WTC11 (cell line): ENCODE measurements at places on chromosomes 5 and 9.

- peak; percentile 54 for DNase-seq
These were observed 50.0 kb upstream of the KLF4 start for GRCh38 chr9:107539427-107540163.

DNA sequence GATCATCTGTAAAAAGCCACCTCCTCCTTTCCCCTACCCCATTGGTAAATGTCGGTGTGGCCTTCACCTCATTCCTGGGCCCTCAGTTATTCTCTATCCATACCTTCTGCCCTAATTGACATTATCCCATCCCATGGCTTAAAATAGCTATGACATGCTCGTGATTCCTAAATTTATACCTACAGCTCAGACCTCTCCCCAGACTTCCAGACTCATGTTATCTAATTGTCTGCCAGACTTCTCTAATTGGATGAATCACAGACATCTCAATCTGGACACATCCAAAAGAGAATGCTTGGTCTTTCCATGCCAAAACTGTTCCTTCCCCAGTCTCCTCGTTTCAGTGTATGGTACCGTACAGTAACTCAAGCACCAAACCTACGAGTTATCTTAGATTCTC is 113.0 kb upstream of the GPR151 start:
- no peak for DNase-seq

DNA sequence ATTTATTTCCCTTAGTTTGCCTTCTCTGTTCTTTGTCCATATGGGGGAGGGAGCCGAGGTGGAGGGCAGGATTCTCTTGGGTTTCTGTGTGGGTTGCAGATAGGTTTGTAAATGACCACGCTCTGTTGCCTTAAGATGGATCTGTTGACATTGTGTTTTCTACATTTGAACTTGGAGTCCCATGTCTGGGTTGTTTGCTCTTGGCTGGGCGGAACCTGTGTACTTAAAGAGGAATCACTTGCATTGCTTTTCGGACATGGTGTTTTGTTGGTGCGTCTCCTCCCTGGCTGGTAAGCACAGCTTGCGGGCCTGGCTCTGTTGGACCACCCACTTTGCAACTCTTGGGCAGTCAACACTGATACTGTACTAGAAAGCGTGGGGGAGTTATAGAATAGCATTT is 45.9 kb downstream of the EHMT1 start:
- peak; percentile 53 for DNase-seq

- peak; percentile 93 for DNase-seq
These were observed 11.6 kb upstream of the RAB14 start for GRCh38 chr9:121213136-121213806.

DNA sequence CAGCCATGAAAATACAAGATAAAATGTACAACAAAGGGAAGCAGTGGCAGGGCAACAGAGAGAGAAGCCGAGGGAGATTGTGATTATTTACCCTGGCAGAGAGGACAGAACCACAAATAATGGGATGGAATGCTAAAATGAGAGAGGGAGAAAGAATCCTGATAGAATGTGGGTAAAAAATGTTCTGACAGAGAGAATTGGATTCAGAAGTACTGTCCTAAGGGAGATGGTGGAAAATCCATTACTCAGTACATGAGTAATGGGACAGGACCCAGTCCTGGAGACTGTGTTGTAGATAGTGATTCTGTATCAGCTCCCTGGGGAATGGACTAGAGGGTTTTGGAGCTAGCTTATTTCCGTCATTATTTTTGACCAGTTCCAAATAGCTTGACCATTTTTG is 831.5 kb downstream of the MAT2B start:
- DNase-seq, result no peak

DNA sequence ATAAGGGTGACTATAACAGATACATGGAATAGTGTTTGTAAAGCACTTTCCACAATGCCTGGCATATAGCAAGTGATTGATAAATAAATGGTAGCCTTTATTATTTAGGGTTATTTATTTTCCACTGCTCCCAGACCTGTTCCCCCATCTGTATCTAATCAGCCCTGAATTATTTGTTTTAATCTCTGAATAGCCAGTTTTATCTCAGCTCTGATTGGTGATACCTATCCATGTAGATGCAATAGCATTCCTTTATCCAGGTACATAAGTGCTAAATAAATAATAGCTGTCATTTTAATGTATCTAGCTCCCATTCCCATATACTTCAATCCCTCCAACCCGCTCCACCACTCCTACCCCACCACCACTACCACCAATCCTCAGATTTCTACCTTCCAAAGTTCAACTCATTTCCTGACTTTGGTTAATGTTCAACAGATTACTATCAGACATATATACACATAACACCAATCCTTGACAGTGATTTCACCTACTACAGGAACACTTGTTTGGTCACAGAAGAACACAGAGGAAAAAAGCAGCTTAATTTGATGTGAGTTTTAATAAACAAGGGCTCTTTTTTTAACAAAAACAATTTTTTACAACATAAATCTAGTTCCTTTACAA is 14.0 kb downstream of the PRKAA1 start:
- DNase-seq, result no peak

DNA sequence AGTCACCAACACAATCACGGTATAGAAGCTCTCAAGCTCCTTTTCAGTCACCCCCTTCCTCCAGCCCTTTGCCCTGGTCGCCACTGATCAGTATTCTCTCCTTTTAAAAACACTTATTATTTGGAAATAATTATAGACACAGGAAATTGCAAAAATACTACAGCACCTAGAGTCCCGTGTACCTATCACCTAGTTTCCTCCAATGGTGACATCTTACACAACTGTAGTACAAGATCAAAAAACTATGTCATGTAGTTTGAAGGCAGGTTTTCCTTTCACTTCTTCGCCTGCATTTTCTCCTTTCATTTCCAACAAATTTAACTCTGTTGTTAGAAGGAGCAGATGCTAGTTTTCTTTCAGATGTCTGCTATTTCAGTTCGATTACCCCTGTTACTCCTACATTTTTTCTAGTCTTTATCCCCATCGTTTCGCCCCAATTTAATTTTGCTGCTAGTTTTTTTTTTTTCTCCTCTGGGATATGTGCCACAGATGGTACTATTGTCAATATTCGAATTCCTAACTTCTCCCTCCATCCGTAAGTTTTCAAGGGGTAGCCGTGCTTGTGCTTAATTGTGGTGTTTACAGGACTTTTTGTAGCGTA is 612 bp upstream of the ATG10 start:
- no peak for DNase-seq

DNA sequence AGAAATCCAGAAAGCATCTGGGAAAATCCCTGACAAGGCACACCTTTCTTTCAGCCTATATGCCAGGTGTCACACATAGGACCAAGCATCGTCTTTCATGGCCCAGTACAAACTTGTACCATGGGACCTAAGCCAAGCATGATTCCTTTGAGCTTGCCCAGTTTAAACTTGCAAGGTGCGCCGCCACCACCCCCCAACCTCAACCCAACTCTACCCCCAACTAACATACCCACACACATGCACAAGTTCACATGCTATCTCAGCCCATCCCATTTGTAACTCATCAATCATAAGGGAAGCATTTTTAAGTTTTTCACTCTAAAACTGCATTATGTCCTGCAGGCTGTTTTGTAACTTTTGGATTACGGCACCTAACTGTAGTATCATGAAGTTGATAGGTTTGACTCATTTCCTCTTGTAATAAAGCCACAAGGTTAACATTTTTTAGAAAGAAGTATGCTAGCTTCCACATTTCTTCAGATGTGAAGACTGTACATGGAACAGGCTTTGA is 145.9 kb upstream of the FST start:
- DNase-seq, result no peak

DNA sequence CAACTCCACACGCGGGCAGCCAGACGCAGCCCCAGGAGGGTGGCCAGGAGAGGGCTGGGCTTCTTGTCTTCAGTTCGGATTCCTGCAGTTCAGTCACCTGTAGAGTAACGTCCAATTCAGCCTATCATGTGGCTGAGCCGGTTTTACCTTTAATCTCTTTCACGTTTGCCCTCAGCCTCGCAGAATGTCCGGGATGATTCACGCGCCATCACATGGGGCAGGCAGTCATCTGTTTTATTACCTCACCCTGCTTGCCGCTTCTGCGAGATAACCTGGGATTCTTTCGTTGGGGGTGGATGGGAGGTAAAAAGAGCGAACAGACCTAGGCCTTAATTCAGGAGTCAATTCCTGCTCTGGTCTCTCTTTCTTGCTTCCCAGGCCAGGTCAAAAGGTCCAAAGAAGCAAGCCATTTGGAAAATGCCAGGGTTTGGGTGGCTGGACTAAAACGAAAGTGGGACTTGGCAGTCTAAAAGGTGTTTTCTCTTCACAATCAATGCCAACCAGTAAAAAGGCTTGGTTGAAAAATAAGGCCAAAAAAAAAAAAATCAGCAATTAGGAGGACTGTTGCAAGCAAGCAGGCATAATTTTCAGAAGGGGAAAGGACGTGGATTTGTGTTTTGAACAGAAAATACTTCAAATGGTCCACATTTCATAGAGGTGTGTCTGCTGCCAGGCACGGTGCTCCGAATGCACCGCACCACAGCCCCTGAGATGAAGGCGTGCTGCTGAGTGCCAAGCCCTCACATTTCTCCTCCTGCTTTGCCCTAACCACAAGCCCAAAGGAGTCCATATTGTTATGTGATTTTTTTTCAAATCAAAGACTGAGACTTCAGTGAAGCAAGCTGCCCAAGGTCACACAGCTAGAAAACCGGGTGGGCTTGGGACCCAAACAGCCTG is 2.8 kb upstream of the WWC1 start:
- no peak for DNase-seq

DNA sequence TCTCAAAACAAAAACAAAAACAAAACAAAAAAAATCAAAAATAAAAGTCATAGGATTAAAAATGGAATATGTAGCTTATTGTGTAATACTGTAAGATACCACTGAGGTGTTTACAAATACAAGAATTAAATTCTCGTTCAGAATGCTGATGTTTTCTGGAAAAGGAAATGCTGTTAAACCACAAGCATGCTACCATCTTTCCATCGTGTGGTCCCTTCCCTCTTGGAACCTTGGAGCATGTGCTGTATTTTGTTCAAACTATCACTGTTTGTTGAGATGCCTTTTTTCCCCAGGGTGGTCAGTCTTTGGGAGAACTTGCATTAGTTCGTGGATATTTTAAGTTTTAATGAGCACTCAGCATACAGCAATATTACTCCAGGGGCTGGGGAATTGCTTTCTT is 39.7 kb downstream of the SUB1 start:
- DNase-seq, result no peak

DNA sequence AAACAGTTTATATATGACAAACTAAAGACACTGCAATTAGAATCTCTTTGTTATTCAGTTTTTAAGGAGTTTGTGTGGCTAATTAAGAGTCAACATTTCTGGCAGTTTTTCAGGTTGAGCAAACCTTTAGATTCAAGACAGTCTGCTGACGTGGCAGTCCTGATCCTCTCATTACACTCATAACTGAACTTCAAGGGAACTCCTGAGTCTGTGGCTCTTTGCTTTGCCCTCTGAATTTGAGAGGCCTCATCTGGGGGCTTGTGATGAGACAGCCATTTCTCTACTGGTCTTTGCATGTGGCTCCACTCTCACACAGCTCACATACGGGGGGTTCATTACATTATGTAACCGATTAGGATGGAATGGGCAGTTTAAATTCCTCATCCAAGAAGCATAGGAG is 182.9 kb upstream of the MEF2C start:
- no peak for DNase-seq

DNA sequence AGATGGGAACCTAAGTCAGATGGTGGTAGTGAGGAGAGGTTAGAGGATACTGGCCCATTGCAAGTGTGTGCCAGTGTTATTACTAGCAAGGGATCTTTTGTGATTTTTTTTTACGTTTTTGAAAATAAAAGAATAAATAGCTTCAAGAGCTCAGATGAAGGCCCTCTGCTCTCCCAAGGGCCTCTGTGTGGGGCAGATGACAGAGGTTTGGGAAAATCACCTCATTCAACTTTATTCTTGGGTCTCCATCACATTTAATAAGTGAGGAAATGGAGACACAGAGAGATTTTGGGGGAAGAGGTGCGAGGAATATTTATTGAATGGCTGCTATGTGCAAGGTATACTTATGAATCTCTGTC is 10.1 kb upstream of the TRAF1 start:
- DNase-seq, result no peak

- DNase-seq, result no peak
These were observed 370.7 kb upstream of the IRX2 start for GRCh38 chr5:3122216-3122615.

- no peak for DNase-seq
These were observed 25.0 kb downstream of the SH3TC2 start for GRCh38 chr5:149037817-149038216.

GRCh38 chr5:26757941-26758340 is 280.4 kb downstream of the CDH9 start:
- no peak for DNase-seq

GRCh38 chr9:20244271-20244670 is 378.0 kb downstream of the MLLT3 start:
- no peak for DNase-seq

DNA sequence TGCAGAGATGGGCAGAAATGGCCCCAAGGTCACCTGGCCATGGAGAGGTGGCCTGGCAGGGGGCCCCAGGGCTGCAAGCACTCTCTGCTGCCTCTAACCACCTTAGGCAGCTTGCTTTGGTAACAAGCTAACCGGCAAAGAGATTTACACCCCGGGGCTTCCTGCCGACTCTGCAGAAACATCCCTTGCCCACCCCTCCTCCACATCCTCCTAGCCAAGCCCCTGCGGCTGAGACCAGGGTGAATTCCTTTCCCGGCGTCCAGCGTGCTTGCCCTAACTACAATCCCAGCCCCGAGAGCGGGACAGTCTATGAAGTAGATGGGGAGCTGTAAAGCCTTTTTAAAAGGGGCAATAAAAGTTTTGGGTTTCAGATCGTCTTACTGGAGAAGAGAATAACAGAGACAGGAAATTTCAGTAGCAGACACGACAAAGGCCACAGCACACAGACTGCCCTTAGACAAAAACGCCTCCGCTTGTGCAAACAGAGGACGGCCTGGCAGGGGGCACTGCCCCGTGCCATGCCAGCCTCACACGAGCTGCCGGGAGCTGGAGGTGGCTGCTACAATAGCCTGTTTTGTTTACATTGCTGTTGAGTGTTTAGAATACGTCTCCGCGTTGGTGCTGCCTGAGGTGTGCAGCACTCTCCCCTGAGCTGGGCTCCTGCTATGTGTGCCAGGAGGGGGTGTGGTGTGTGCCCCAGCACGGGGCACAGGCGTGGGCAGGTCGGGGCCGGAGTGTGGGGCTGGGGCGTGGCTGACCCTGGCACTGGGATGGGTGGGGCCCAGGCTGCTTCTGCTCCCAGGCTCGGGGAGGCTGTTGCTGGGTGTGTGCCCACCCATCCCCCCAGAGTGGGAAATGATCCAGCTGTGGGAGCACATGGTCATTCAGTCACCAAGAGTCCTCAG is 15.3 kb downstream of the MYMK start:
- DNase-seq, result peak; percentile 55
